ENCODE measurements at places on chromosomes 1 and 21.
A peak's percentile ranks its signal among the peaks of the same experiment; 100 is the strongest.

GRCh38 chr1:165647970-165648369 lies 16.9 kb downstream of the MGST3 start:
- no peak for DNase-seq

- no peak for DNase-seq
These were observed 46.3 kb downstream of the PRDM15 start for GRCh38 chr21:41832596-41833496.

- DNase-seq: peak; percentile 54
These were observed 25.6 kb upstream of the NFIA start for GRCh38 chr1:61056573-61057439.

GRCh38 chr21:38323721-38324531 lies 67.1 kb downstream of the KCNJ15 start:
- no peak for DNase-seq

DNA sequence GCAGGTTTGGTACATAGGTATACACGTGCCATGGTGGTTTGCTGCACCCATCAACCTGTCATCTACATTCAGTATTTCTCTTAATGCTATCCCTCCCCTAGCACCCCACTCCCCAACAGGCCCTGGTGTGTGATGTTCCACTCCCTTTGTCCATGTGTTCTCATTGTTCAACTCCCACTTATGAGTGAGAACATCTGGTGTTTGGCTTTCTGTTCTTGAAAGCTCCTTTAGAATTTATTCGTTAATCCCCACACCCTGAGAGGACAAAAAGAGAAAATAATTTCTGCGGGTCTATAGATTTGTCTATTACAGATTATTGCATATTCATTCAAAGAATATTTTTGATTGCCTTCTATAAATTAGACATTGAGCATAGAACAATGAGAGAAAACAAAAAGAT lies 455.5 kb downstream of the PLPP3 start:
- DNase-seq: no peak

DNA sequence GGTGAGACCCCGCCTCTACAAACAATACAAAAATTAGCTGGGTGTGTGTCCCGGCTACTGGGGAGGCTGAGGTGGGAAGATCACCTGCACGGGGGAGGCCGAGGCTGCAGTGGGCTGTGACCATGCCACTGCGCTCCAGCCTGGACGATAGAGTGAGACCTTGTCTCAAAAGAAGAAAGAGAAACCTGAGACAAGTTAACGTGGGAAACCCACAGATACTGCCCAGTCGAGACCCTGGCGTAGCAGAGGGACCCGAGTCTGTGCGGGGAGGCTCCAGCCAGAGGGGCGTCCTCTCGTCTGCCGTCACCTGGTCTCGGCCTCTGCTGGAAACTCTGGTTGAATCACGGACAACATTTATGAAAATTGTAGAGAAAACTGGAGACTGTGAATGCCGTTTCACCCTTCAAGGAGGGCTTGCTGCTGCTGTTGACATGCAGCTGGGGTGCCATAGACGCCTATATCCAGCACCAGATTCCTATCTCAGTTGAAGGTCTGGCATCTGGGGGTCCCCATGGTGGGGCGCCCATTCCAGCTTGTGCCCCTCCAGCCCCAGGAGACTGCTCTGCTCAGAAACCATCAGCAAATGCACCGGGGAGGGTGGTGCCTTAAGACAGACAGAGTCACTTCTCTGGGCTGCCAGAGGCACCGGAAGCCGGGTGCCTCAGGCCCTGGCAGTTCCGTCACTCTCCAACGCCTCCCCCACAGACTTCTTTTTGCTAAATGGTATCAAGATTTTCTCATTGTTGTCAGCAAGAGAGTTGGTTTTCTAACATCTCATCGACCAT lies 13.6 kb upstream of the CDK11B start:
- no peak for DNase-seq

- DNase-seq: no peak
These were observed 49.2 kb downstream of the ENAH start for GRCh38 chr1:225603538-225604354.

DNA sequence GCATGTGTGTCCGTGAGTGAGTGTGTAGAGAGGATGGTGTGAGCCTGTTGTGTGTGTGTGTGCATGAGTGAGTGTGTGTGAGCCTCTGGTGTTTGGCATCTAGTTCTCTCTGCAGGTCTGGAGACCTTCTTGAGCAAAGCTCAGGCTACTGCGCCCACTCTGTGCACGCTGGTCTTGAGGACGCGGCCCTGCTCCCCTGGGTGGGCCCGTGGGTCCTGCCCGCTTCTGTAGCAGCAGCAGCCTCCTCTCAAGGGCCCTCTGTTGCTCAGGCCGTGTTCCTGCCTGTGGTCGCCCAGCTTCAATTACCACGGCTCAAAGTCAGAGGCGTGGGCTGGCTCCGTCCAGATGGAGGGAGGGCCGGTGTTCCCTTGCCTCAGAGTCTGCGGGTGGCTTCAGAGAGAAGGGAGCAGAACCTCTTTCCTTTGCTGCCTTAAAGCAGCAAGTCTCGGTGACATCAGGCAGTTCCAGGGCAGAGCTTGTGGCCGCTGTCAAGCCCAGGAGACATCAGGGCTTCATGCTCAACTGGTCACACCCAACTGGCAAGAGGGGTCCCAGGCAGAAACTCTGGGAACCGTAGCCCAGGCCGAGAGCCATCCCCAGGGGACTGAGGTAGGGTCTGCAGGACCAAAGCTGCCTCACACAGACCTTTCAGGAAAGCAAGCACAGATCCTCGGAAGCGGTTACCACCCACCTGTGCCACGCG lies 270.6 kb upstream of the VAMP3 start:
- DNase-seq: no peak

GRCh38 chr1:11174261-11174942 lies 14.8 kb upstream of the ANGPTL7 start:
- DNase-seq: no peak

- no peak for DNase-seq
These were observed 87.8 kb downstream of the GLUL start for GRCh38 chr1:182303778-182304177.

DNA sequence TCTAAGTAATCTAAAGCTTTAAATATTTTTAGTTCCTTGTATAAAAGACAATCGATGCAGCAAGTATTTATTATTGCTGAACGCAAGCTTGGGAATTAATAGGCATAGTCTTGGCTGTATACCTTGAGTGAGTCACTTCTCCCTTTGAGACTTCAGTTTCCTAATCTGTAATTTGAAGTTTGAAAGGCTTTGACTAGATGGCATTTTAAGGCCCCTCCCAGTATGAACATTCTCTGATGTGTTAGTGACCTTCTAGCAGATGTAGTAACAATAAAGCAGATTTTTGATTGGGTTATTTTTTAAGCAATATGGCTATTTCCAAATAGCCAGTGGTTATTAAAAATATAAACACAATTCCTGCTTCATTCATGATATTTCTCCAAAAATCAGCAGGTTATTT lies 58.2 kb downstream of the DUSP10 start:
- no peak for DNase-seq

DNA sequence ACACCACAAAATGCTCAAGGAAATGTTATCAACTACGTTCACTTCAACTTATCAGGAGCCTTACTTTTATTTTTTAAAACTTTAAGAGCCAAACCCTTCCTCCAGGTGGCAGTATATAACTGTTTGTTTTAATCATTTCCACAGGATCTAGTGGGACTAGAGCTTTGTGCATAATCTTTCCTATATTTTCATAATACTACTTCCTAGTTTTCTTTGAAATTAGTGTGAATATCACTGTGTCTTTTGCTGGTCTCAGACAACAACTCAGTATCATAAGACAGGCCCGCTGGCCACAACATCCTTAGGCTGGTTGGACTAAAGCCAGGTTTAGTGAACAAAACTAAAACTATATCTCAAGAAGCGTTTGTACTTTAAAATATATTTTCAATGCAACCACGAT lies 145.5 kb downstream of the TIAM1 start:
- no peak for DNase-seq

- DNase-seq: no peak
These were observed 338.0 kb upstream of the C1orf87 start for GRCh38 chr1:60411591-60411990.

DNA sequence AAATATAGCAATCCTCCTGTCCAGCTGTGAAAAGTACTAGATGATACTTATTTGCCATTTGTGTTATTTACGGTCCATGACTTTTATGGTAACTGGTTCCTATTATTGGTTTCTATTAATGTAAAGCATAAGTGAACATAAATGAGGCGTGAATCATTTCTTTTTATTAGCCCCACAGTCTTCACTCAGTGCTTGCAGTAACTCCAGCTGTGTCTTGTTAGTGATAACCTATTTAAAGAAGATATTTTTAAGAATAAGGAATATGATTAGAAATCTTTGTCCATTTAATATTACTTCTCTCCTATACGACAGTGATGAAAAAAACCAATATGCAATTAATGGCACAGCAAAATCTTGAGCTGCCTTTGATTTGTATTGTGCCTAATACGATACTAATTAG lies 149.9 kb downstream of the SPATA17 start:
- no peak for DNase-seq

DNA sequence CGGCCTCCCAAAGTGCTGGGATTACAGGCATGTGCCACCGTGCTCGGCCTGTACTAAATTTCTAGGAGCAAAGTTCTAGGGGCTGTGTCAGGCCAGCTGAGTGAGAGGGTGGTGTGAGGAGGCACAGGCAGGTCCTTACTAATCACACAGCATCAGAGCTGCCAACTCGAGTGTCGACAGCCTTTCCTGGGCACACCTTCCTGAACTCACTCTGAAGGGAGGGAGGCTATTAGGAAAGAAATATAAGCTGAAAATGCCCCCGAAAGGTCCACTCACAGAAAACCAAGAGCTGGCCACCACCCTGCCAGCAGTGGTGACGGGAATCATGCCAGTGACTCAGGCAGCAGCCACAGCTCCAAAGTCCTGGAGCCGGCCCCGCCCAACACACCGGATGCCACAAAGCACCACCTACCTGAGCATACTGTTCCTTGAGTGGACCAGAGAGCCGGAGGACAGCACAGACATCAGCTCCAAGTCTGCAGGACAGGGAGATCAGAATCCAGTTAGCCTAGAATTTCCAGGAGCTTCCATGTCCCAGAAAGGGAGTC lies 4.5 kb downstream of the PMVK start:
- DNase-seq: no peak

DNA sequence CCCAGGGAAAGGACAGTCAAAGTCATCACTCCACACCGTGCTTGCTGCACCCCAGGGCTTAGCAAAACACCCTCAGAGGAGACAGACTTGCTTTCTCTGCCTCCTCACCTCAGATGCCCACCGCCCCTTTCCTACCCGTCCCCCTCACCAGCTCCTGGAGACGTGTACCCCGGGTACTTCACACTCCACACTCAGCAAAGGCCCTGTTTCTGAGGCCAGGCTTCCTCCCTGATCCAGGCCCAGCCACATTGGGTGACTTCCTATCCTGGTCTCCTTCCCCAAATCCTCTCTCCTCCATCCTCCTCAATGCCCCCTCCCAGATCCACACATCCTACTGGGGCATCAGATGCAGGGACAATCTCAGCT lies 116.7 kb downstream of the DMRTB1 start:
- DNase-seq: peak; percentile 10

GRCh38 chr1:50027794-50028193 lies 4.0 kb upstream of the AGBL4 start:
- DNase-seq: no peak

DNA sequence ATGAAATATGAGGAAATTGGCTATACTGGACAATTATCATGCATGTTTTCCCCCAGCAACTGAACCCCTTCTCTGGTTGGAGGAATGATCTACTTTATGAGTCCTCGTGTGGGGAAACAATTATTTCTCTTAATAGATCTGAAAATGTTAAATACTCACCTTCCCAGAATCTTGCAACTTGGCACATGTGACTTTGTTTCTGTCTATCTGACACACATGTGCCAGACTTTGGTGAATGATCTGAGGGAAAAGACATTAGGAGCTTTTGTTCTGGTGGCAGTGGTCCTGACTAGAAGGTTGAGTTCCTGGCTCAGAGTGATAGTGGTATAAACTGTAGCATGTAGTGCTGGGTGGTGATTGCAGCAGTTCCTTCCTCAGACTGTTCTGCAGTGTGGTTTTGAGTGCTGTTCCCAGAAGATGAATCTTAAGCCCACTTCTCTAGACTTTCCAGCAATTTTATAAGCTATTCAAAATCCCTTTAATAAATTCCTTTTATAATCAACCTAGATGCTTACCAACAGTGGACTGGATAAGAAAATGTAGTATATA lies 59.3 kb upstream of the B3GALNT2 start:
- DNase-seq: no peak

GRCh38 chr1:150149271-150150132 lies at the start of gene PLEKHO1:
PLEKHO1 (plus strand) TSS chr1:150149916; CDS start chr1:150150258, 342 bp downstream.
- DNase-seq: peak; percentile 89

GRCh38 chr1:218330043-218330623 lies 15.0 kb upstream of the TGFB2 start:
- no peak for DNase-seq

GRCh38 chr1:61174060-61174795 lies 91.9 kb downstream of the NFIA start:
- no peak for DNase-seq

GRCh38 chr1:23419180-23419579 lies 5.4 kb downstream of the TCEA3 start:
- no peak for DNase-seq

- DNase-seq: no peak
These were observed 260.5 kb downstream of the DYRK1A start for GRCh38 chr21:37627074-37627473.

DNA sequence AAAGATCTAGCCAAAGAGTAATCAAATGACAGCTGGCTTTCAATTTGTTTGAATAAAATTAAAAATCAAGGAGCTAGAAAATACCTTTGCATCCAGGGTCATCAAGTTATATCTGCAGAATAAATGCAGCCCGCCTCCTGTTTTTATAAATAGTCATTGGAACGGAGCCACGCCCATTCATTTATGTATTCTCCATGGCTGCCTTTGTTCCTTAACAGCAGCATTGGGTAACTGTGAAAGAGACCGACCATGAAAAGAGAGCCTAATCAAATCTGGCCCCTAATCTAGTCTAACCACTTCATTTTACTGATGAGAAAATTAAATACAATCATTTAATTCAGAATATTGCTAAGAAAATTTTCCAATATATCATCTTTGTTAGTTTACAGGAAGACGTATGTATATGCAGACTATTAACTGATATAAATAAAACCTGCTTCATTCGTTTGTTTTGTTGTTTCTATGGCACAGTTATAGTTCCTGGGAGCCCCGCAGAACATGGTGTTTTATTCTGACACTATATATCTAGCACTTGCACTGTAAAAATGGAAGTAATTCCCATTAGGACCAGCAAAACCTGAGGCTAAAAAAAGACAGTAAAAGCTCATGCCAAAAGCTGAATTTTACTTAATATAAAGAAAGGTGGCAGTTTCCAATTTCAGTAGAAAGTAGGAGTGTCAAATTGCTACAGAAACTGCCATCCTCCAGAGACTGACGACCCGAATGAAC lies 111.8 kb upstream of the PALMD start:
- DNase-seq: no peak

- DNase-seq: no peak
These were observed 12.9 kb upstream of the CTBS start for GRCh38 chr1:84587099-84587498.

Data from activated CD8-positive, alpha-beta memory T cell treated with anti-CD3 and anti-CD28 coated beads, Interleukin-2, amount 50 U/mL, for 4 hours (primary cell).